ENCODE measurements at places on chromosomes 7 and 10.

DNA sequence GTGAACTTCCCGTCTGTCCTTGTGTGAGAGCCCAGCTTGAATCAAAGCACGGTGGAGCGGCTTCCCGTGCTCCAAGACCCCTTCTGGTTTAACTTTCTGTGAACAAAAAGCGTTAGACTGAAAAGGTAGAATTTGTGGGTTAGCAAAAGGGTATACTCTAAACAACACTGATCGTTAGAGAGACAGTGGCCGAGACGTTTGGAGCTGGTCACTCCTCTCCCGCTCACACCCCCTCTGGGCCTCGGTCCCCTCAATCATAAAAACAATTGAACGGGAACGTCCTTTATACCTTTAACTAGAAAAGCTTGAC is 502 bp downstream of the PRKRIP1 start:
- DNase-seq, result no peak

GRCh38 chr7:66353547-66353946 is 148.4 kb downstream of the TPST1 start:
- DNase-seq, result no peak

GRCh38 chr7:142371586-142372377 is 113.9 kb upstream of the PRSS58 start:
- DNase-seq, result no peak

DNA sequence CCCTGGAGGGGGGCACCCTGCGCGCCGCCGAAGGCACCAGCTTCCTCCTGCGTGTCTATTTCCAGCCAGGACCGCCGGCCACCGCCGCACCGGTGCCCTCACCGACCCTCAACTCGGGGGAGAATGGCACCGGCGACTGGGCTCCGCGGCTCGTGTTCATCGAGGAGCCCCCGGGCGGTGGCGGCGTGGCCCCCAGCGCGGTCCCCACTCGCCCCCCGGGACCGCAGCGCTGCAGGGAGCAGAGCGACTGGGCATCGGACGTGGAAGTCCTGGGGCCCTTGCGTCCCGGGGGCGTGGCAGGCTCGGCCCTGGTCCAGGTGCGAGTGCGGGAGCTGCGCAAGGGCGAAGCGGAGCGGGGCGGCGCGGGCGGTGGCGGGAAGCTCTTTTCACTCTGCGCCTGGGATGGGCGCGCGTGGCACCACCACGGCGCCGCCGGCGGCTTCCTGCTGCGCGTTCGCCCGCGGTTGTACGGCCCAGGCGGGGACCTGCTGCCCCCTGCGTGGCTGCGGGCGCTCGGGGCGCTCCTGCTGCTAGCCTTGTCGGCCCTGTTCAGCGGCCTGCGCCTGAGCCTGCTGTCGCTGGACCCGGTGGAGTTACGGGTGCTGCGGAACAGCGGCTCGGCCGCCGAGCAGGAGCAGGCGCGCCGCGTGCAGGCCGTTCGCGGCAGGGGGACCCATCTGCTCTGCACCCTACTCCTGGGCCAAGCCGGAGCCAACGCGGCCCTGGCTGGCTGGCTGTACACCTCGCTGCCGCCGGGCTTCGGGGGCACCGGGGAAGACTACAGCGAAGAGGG is 594 bp downstream of the CNNM1 start:
- no peak for DNase-seq

GRCh38 chr10:28711041-28711440 is 33.7 kb downstream of the BAMBI start:
- DNase-seq, result no peak

DNA sequence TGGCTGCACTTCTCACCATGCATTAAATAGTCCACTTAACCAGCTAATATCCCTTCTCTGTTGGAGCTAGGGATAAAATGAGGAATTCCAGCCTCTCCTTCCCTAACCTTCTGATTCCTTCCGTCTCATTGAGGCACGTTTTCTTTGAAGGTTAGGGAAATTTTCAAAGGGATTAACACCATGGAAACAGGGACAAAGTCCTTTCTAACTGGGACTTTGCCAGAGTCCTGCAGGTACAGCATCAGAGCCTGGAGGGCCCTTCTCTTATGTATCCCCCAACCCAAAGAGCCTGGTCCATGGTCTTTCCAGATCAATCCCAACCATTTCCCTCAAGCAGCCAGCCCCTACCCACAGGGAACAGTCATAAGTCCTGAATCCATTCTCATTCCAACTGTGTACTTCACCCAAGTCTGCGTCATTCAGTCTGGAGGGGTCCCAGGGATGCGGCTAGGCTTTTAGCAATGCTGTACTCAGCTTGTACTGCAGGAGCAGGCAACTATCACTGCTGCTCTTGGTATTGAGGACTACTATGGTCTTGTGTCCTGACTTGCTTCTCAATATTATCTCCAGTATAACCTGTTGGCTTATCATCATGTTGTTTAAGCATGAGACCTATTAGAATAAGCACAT is 34.6 kb upstream of the CROT start:
- peak; percentile 25 for DNase-seq

GRCh38 chr10:70078937-70079336 is 26.3 kb downstream of the MACROH2A2 start:
- no peak for DNase-seq

DNA sequence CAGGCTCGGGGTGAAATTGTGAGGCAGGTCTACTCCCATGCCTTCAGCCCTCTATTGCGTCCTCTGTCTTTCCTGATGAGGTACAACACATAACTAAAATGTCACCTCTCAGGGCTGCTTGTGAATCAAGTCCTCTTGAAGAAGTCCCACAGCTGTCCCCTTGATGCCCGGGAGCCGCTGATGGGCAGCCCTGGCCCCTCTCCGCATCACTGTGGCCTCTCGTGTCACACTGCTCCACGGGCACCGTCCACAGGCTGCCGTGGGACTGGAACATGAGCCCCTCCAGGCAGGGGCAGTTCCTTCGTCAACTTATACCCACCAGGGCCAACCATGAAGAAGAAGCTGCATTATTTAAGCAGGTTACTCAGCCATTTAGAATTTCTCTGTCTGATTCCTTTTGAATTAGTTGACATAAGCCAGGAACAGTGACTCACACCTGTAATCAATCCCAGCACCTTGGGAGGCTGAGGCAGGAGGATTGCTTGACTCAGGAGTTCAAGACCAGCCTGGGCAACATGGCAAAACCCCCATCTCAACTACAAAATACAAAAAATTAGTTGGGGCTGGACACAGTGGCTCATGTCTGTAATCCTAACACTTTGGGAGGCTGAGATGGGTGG is 58.5 kb upstream of the UBE3C start:
- no peak for DNase-seq

DNA sequence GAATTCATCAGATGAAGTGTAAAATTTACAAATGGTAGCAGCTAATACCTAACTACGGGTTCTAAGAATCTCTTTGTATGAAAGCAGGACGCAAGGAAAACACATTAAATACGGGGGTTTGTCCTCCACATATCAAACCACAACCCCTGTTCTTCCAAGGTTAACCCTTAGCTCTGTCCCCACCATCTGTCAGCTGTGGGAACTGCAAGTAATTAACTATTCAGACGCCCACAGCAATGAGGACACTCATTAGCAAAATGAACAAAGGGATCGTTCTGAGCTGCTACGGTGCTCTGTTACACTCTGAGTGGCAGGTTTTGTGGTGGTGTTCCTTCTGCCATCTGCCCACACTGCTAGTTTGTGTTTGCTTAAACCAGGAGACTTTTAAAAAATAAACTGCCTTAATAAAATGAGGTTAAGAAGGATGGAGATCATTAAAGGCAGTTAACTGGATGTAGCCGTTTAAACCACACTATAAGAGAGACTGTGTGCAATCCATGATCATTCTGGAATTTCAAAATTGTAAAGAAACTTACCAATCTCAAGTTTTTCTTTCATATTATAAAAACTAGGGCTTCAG is 51.4 kb downstream of the C10orf67 start:
- peak; percentile 35 for DNase-seq

DNA sequence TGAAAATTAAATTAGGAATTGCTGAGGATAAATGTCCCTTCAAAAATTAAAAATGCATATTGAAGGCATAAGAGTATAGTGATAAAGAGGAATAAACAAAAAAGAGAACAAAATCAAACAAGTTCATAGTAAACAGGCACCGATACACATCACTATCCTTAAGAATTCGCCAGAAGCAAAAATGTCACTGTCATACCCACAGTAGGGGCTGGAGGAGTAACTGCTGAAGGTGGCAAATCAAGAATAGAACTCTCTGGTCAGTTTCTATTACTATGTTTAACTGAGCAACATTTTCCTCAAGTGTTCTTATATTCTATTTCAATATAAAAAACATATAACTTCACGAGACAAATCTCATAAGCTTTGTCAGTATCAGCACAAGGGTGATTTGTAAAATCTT is 84.0 kb downstream of the VPS41 start:
- DNase-seq, result no peak

GRCh38 chr10:125608474-125608873 is 74.5 kb downstream of the TEX36 start:
- no peak for DNase-seq

- DNase-seq, result no peak
Observed at GRCh38 chr10:62705789-62706188, 98.7 kb upstream of the ADO start.

GRCh38 chr10:89351412-89351779 is 23.6 kb downstream of the IFIT3 start:
- DNase-seq, result peak; percentile 9

- no peak for DNase-seq
Observed at GRCh38 chr10:100579261-100580090, 43.7 kb downstream of the HIF1AN start.

All from LoVo (cell line).